ENCODE measurements at places on chromosomes 5 and 9.

- no peak for DNase-seq
These were observed 20.8 kb downstream of the TTC33 start for GRCh38 chr5:40734986-40735385.

- DNase-seq = no peak
These were observed 50.4 kb upstream of the SLC2A8 start for GRCh38 chr9:127346584-127346983.

- DNase-seq = no peak
These were observed 1153.0 kb upstream of the CDH18 start for GRCh38 chr5:21140987-21141386.

DNA sequence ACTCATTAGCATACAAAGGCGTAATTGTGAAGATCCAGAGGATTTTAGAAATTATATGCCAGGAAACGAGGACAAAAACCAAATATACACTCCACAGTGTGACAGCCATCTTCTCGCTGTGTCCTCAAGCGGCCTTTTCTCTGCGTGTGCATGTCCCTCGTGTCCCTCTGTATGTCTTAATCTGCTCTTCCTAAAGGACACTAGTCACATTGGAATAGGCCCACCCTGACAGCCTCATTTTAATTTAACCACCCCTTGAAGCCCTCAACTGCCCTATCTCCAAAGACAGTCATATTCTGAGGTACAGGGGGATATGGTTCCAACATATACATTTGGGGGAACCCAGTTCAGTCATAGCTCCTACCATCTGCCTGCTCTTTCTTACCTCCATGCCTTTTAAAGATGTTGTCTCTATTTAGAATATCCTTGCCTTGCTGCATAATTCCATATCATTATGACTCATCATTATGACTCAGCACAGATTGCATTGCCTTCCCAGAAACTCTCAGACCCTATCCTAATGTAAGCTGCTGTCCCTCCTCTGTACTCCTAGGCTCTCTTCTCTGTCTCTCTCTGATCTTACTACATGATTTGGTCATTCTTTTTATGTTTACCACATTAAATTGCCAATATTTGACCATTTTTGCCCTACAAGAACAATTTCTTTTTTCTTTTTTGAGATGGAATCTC is 210.9 kb downstream of the AOPEP start:
- DNase-seq = no peak

GRCh38 chr5:150109921-150110320 is 23.6 kb upstream of the CSF1R start:
- DNase-seq = no peak

GRCh38 chr5:135185481-135186065 is 151.5 kb upstream of the PITX1 start:
- DNase-seq = no peak

DNA sequence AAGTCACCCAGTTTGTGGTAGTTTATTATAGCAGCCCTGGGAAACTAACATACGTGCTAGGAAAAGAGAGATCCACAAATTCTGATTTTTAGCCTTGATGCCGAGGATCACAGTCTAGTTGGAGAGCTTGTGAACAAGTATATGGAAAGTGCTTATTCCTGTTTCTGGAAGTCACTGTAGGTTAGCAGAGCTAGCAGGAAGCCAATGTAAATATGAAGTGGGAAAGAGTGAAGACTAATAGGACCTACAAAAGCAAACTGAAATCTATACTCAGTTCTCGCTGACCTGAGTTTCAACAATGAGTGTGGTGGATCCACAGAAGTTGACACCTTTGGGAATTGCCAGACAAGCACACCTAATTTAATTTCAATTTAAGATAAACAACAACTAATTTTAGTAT is 254.9 kb downstream of the PLK2 start:
- no peak for DNase-seq

DNA sequence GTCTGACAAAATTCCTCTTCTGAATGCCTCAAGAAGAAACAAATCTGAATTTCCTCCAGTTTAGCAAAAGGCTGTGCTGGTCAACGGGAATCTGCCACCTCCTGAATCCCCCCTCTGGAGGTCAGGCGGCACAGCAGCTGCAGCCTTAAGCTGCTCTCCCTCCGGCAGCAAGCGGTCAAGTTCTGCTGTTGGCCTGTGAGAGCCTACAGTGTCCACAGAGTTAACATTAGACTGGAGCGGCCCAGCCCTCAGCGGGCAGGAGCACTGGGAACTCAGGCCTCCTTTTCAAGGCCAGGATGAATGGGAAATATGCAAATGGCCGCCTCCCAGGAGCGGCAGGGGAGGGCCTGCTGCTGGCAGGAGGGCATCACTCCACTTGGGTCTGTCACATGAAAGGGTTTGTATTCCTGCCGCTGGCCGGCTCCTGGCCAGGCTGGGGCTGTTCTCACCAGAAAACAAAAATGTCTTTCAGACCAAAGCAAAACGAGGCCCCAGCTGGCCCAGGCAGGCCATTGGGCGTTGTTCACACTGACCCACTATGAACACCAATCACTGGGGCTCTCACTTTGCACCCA is 8.2 kb downstream of the ACSL6 start:
- DNase-seq = no peak

DNA sequence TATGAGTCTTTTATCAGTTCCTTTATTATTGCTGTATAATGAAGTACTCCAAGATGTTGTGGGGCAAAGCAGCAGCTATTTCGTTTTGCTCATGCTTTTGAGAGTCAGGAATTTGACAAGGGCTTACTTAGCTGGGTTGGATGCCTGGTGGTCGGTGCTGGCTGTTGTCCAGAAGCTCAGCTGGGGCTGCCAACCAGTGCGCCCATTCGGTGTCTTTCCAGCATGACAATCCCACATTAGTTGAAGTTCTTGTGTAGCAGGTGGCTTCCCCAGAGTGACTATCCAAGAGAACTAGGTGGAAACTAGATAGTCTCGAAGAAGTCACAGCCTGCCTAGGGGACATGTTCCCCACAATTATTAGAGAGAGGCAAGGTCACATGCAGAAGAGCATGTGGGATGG is 3.4 kb upstream of the FLT4 start:
- DNase-seq = no peak

DNA sequence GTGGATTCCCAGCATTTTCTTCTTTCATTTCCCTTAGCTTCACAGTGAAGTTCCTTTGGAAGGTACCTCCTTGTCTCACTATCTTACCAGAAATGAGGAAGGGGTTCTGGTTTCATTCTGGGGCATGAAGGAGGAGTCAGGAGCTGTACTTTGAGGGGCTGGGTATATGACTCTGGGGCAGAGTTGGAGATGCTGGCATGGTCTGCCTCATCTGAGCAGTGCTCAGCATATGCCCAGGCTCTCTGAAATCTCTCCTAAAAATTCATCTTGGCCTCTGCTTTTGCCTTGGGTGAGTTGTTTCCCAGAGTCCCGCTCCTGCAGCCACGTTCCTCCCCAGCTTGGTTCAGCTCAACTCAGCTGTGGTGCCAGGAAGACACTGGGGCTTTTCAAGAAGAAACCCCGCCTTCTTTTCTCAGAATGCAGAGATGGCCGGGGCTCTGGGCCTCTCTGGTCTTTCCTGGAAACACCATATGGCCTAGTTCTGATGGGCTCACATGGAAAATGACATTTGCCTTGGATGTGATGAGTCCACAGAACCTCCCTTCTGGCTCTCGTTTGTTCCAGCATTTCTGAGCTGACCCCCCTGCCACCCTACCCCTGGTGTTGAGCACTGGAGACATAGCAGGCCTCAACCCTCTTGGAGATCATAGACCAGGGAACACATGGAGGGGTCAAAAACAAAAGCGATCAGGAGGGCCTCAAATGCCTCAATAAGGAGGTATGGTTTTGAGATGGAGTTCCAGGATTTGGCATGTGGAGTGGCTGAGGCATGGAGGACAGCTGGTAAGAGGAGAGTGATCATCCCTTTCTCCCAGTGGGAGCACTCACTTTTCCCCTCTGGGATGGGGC is 12.0 kb upstream of the TGFBR1 start:
- DNase-seq = no peak

DNA sequence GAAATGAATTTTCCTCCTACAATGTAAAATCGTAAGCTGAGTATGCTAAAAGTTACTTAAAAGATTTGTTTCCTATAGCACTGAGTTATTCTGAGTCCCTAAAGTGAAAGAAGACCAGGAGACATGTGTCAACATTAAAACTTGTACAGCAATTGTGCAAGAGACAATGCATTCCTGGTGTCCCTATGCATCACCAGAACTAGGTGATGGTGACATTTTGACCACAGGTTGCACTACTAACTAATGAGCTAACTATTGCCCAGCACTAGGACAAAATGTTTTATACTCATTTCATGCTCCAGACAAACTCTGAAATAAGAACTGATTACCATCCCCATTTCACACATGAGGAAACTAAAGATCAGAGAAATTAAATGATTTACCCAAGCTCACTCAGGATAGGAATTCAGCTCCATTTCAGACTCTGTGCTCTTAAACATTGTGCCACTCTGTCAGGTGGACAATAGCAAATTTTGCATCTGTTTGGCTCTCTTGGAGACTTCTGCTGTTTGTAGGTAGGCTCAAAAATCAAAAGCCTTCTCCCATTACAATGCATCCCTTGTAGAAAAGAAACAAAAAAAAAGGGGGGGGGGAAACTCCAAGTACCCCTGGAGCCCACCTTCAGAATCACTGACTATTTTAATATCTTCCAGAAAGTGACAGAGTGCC is 269.2 kb downstream of the ACTL7B start:
- DNase-seq = no peak

- DNase-seq = no peak
These were observed 784 bp upstream of the MSANTD3 start for GRCh38 chr9:100426189-100426529.

DNA sequence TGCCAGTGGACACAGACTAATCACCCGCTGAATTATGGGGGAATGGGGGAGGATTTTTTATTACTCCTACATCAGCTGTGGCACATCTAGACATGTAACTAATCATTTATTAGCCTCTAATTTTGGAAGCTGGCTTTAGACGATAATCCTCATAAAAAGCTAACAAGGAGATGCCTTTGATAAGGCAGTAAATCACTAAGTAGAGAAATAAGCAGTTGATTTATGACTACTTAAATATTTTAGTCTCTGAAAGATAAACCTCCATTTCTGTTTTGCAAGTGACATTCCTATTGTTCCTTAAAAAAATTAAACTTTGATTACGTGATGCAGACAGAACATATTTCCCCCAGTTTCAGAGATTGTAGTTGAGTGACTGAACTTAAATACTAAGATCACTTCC is 206.4 kb upstream of the CDKN2B start:
- DNase-seq = no peak

DNA sequence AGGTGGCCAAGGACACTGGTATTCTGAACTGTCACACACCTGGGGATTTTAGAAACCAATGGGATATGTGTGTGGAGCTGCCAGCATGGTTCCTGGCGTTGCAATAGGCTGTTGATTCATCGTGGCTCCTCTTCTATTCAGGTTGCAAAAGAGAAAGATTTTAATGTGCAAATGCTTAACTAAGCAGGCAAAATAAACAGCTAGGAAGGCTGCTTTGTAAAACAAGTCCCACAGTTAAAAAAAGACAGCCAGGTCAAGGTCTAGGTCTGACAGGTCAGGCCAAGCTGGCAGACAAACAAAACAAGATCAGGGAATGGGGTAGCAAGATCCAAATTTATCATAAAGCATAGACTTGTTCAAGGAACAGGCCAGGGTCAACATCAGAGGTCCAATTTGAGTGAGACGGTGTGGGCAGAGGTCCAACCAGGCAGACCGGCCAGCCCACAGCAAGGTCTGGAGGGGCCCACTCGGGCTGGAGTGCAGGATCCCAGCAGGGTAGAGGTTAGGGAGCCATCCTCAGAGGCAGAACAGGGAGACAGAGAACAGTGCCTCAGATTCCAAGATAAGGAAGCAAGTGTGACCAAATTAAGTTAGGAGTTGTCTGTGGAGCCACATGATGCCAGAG is 45.6 kb downstream of the SUB1 start:
- DNase-seq = no peak

DNA sequence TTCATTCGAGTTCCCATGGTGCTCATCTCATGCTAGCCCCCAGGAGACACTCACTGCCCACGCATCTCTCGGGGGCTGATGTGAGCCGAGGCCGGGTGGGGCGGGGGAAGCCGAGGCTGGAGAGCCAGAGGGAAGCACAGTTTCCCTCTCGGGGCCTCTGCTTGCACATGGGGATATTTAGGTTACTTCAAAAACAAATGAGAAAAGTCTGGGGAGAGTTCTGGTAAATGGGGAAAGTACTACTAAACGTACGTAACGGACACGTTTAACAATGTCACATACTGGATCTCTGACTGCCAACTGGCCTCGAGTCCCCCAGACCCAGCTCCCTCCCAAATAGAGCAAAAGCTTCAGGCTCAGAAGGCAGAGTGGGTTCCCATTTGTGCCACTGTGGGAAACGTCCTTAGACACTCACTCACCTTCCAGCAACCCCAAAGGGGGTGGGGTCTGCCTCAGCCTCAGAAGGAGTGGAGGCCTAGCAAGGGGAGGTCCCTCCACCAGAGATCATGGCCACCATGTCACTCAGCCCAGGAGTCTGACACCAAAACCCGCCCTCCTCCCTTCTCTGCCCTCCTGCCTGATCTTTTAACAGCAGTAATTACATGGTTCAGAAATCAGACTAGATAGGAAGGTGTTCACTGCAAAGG is 33.8 kb upstream of the NTNG2 start:
- no peak for DNase-seq

DNA sequence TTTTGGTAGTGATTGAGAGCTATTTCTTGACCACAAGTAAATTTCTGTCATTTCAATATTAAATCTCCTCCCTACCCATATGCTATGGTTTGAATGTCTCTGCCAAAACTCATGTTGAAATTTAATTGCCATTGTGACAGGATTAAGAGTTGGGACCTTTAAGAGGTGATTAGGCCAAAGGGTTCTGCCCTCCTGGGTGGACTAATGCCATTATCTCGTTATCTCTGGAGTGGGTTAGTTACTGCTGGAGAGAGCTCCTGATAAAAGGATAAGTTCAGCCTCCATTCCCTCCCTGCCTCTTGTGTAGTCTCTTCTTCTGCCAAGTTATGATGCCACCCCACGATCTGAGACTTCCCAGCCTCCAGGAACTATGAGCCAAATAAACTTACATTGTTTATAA is 3.6 kb upstream of the DRD1 start:
- no peak for DNase-seq

DNA sequence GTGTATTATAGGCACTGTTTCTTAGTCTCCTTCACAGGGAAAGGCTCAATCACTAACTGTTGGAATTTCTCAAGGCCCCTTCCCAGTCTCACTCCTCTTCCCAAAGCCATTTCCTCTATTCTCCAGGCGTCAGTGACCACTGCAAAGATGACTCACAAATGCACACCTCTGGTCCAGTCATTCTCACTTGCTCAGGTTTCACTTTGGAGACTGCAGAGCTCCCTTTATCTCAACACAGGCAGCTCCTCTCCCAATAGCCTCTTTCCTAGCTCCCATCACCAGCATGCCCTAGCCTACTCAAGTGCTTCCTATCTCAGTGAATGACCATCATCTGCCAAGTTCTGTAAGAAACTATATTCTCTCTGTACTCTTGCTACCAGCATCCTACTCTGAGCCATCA is 323.6 kb downstream of the NTRK2 start:
- DNase-seq = no peak

DNA sequence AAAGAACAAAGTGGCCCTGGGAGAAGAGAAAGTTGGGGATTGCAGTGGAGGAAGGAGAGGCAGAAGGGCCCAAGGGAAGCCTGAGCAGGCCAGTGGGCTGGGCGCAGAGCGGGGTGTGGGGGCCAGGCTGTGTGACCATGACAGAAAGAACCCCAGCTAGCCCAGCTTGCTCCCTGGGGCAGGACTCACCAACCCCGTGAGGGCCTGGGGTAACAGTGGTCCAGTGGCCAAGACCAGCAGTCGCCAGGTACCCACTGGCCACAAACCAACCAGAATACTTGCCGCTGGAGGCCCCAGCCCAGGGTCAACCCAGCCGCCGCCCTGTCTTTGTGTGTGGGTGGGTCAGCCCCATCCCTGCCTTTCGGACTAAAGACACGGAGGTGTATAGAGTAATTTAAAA is 146.5 kb downstream of the CACNA1B start:
- no peak for DNase-seq

GRCh38 chr9:36008774-36009300 is 27.9 kb upstream of the RECK start:
- peak; percentile 49 for DNase-seq

Data from stimulated activated CD8-positive, alpha-beta memory T cell treated with anti-CD3 and anti-CD28 coated beads, Interleukin-4, amount 100 ng/mL, for 1 hour (primary cell).